ENCODE measurements at places on chromosomes 6 and 20. TPM values are rescaled to one million over a fixed set of nuclear protein-coding genes. Genes with fewer than 3 reads are reported as not detected.

Gene AKAP12
- total RNA-seq, result 15.7 TPM

Gene SOX12
- total RNA-seq, result 7.5 TPM

GRCh38 chr6:1388630-1389368 lies 577 bp upstream of the FOXF2 start:
- 0 out of 2 replicates have a peak, but pooled peaks cover under 1% of the 10 kb centered on the region for H3K27me3 ChIP-seq
- DNase-seq, result no peak
- H3K4me1 ChIP-seq, result no peaks in the 10 kb centered on the region
- H3K4me3 ChIP-seq, result peak overlapping the region; percentile 78
- H3K36me3 ChIP-seq, result no peaks in the 10 kb centered on the region

DNA sequence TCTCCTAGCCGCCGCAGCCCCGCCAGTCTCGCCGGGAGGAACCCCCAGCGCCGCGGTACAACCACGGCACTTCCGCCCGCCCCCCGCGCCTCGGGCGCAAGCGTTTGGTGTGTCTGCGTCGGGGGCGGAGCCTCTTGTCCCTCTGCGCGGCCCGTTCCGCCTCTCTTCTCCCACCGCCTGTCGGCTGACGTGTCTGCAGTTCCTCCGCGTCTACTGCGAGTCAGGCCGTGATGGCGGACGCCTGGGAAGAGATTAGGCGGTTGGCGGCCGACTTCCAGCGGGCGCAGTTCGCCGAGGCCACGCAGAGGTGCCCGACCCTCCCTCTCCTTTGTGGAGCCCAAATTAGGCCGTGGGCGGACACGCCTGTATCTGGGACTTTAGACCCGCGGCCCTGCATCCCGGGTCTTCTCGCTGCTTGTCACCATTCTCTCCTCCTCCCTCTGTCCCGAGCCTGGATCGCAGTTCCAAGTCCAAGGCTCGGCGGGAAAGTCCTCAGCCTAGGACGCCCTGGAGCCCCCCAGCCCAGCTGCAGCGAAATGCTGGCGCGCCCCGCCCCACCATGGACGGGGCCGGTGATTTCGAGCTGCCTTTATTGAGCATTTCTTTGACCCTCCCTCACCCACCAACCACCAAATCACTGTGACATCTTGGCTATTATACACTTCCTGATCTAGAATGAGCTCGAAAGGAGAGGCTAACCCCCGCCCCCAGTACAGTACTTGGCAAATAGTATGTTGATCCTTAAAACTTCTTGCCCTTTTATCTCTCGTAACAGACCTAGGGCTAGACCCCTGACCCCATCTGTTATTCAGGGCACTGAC lies at the start of gene UFL1:
TSS of gene UFL1 (plus strand) at position 163 of the 821 bp plus-strand sequence. CDS start at position 231, 68 bp downstream.
- peak; percentile 99 for DNase-seq
- no peaks in the 10 kb centered on the region for H3K27me3 ChIP-seq
- peak within 1 kb of the TSS; percentile 88 for H3K27ac ChIP-seq
- peaks cover 21% of the 10 kb centered on the region for H3K36me3 ChIP-seq
- H3K4me3 ChIP-seq, result peak within 1 kb of the TSS; percentile 97
- H3K4me1 ChIP-seq, result peaks cover 23% of the 10 kb centered on the region

- 0 out of 2 replicates have a peak, but pooled peaks cover 4% of the 10 kb centered on the region for H3K27me3 ChIP-seq
- H3K4me3 ChIP-seq, result no peak overlapping the region
- no peak overlapping the region for H3K27ac ChIP-seq
- no peaks in the 10 kb centered on the region for H3K4me1 ChIP-seq
- no peak for DNase-seq
- no peaks in the 10 kb centered on the region for H3K36me3 ChIP-seq
Observed at GRCh38 chr6:137549106-137549505, 54.9 kb upstream of the OLIG3 start.

DNA sequence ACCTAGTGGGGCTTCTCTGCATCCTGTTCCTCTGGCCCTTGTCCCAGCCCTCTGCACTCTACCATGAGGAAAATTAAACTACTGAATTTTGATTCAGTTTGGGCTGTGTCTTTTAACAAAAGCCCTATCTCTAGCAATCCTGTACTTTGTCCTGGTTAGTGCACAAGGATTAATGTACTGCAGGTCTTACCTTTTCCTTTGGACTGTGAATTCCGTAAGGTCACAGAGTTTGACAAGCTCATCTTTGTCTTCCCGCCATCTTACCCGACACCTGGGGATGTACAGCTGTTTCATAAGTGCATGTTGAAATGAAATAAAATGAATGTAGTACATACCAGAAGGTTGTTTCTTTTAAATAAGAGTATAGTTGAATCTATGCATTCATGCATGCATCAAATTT lies 41.5 kb upstream of the MYLIP start:
- no peak for DNase-seq
- no peaks in the 10 kb centered on the region for H3K36me3 ChIP-seq
- H3K27me3 ChIP-seq, result peaks cover 44% of the 10 kb centered on the region
- no peaks in the 10 kb centered on the region for H3K4me1 ChIP-seq
- H3K4me3 ChIP-seq, result no peak overlapping the region
